ENCODE measurements at places on chromosomes 5 and 9.

DNA sequence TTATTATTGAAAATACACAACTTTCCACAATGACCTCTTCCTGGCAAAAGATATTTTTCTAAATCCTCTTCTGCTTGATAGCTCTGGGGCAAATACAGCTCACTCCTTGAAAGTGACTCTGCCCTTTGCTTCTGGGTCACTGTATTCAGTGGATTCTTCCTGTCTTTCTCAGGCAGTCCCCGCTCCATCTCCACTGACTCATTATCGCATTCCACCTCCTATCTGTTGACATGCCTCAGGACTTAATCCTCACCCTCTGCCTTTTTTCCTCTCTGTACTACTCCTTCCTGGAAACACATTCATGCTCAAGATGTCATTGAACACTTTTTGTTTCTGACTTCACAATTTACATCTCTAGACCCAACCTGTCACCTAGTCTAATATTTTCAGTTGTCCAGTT, 8.4 kb upstream of the RGS7BP start:
- no peak for DNase-seq

- DNase-seq, result no peak
Observed at GRCh38 chr9:91359734-91360470, 1.8 kb downstream of the AUH start.

- no peak for DNase-seq
Observed at GRCh38 chr5:135248801-135249231, 150.2 kb downstream of the MACROH2A1 start.

- DNase-seq, result no peak
Observed at GRCh38 chr5:155529362-155529761, 515.8 kb downstream of the KIF4B start.

DNA sequence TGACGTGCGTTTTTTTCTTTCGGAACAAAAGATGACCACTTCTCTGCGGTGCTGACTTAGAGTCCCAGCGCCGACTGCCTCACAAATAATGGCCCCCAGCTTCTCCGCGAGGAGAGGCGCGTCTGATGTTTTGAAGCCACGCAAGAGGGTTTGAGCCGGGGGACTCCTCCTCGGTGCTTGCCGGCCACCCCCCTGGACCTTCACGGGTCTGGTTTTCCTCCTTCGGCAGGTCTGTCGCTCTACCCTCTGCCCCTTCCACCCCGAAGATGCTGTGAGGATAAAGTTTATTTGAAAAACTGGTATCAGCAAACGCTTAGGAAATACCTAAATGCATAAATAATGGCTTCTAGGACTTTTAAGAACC, 584 bp downstream of the USP20 start:
- DNase-seq, result no peak

All from stimulated activated effector memory CD8-positive, alpha-beta T cell treated with anti-CD3 and anti-CD28 coated beads, Interleukin-12 subunit alpha, Interleukin-12 subunit beta, amount 100 ng/mL, for 72 hours (primary cell).